ENCODE measurements at places on chromosomes 12 and 14.

DNA sequence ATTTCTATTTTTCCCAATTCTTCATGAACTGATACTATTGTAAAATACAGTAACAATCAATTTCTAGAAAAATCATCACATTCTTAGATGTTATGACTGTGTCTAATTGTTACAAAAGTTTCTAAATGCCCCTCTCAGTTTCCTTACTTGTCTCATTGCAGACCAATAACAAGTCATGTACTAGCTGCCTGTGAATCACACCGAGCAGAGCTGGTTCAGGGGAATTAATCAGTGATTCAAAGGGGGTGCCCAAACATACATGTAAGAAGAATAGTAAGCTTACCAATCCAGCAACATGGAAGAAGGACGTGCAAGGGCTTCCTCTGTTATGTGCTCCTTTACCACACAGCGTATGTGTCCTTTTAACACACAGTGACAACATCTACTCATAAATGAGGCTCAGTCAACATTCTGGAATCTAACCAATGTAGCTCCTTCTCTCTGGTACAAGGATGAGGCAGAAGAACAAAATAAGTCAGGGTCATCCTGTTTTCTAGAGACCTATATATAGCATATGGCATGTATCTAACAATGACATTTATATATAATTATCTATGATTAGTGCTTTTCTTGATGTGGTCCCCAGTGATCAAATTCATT lies 126.4 kb downstream of the SCN8A start:
- peaks cover 45% of the 10 kb centered on the region for H3K27me3 ChIP-seq
- H3K4me3 ChIP-seq: no peak overlapping the region
- H3K27ac ChIP-seq: no peak overlapping the region
- no peaks in the 10 kb centered on the region for H3K4me1 ChIP-seq

DNA sequence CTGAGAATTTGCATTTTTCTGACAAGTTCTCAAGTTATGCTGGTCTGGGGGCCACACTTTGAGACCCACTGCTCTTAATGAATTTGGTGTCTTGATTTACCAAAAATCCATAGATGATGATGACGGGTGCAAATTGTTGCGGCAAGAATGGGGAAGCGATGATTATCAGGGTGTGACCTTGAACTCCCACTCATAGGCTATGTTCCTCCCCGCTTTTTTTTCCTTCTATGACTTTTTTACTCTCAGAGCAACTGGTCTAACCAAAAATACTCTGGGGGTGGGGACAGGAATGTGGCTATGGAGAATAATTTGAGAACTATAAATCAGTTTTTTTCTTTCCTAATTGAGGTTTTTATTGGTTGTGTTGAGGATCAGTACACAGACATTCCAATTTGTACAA lies 83.6 kb downstream of the PPFIBP1 start:
- DNase-seq: no peak
- H3K4me1 ChIP-seq: peaks cover 4% of the 10 kb centered on the region
- no peak overlapping the region for H3K4me3 ChIP-seq
- no peaks in the 10 kb centered on the region for H3K27me3 ChIP-seq

DNA sequence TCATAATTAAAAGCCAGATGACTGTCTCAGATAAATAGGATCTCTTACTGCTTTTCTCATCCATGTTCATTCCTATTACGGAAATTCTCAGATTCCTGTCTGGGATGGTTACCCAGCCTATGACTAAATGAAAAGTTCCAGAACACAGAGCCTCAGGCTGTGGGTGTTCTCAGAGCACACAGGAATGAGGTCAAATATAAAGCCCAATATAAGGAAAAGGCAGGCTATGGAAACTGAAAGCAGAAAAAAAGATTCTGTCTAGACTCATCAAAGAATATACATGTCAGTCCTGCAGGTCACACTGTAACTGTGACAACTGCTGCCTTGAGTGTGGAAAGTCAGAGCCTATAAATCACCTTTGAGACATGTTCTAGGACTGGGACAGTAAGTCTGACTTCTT lies 64.3 kb downstream of the DCAF5 start:
- H3K27me3 ChIP-seq: no peaks in the 10 kb centered on the region
- H3K4me1 ChIP-seq: peaks cover 7% of the 10 kb centered on the region
- H3K4me3 ChIP-seq: no peak overlapping the region
- H3K27ac ChIP-seq: no peak overlapping the region
- peaks cover 27% of the 10 kb centered on the region for H3K36me3 ChIP-seq

DNA sequence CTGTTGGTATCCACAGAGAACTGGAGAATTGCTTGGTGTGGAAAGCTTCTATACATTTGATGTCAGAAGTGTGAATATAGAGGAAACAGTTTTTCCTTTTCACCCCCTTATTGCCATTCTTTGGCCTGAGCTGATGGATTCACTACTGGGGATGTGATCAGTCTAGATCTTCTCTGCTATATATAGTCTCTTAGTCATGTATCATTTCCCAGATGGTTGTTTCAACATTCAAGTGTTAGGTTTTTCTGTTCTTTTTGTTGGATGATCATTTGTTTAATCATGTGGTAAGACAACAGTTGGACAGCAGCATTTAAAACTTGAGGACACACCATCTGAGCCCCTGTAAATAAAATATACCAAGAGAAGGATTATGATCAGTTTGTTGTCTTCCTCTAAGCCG lies 29.6 kb downstream of the TMX1 start:
- no peak overlapping the region for H3K4me3 ChIP-seq
- no peaks in the 10 kb centered on the region for H3K27me3 ChIP-seq
- DNase-seq: no peak
- no peaks in the 10 kb centered on the region for H3K4me1 ChIP-seq
- H3K36me3 ChIP-seq: no peaks in the 10 kb centered on the region
- no peak overlapping the region for H3K27ac ChIP-seq

DNA sequence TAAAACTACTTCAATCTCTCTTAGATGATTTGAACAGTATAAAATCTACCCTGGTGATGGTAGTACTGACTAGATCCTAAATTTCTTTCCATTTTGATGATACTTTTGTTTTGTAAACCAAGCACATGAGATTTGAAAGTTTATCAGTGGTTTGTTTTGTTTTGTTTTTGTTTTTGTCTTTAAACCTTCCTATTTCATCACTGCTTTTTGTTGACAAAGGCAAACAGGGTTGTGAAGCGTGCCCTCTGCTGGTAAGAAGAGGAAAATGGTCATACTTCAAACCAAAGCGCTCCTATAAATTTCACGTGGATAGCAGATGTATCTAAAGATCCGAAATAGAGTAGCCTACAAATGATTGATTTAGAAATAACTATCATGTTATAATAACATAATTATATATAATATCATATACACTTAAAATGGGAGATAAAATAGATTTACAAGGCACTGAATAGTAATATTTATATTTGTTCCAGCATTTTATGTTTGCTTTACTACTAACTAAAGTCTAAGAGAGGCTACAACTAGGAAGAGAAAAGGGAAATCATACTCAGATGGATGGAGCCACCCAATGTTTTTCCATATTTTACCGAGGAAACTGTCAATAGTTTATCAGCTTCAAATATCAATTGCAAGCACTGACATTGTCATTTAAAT lies 254.0 kb upstream of the USP15 start:
- no peaks in the 10 kb centered on the region for H3K27me3 ChIP-seq
- no peaks in the 10 kb centered on the region for H3K36me3 ChIP-seq
- no peak overlapping the region for H3K27ac ChIP-seq
- no peak for DNase-seq
- no peaks in the 10 kb centered on the region for H3K4me1 ChIP-seq
- H3K4me3 ChIP-seq: no peak overlapping the region
